ENCODE measurements at places on chromosomes 11 and 22. TPM values are rescaled to one million over a fixed set of nuclear protein-coding genes. Genes with fewer than 3 reads are reported as not detected.

GRCh38 chr11:64368673-64369074 is 9.7 kb downstream of the RPS6KA4 start:
- H3K27me3 ChIP-seq = no peaks in the 10 kb centered on the region
- H3K4me3 ChIP-seq = no peak overlapping the region
- H3K36me3 ChIP-seq = peaks cover 29% of the 10 kb centered on the region
- no peak overlapping the region for H3K27ac ChIP-seq
- no peaks in the 10 kb centered on the region for H3K4me1 ChIP-seq

DNA sequence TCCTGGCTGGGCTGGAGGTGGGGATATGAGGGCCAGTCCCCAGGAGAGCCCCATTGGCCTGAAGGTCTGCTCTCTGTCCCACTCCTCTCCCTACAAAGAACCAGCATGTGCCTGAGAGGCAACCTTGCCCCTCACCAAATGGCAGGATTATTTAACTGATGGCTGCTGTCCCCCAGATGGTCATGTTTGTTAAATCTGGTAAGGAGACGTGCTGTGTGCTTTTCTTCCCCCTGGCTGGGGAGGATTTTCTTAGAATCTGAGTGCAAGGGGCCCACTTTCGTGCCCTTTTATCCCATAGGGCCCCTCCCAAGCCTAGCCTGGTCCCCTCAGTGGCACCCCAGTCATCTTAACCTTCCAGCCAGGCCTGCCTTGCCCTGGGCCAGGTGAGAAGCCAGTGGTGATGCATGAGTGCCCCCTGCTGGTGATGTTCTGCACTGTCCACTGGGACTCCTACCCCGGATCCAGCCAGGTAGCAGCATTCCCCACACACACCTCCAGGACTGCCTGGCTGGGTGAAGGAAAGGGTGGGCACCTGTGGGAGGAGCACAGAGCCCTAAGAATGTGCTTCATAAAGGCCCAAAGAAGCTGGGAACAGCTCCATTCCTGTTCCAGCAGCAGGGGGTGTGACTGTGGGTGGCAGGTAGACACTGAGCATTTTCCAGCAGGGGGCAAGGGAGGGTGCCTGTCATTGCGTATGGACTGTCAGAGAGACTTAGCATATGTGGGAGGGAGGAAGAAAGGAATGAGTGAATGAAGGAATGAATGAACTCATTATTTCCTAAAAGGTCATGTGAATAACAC is 28.9 kb downstream of the MFNG start:
- no peak overlapping the region for H3K4me3 ChIP-seq
- DNase-seq = peak; percentile 60
- no peak overlapping the region for H3K27ac ChIP-seq

DNA sequence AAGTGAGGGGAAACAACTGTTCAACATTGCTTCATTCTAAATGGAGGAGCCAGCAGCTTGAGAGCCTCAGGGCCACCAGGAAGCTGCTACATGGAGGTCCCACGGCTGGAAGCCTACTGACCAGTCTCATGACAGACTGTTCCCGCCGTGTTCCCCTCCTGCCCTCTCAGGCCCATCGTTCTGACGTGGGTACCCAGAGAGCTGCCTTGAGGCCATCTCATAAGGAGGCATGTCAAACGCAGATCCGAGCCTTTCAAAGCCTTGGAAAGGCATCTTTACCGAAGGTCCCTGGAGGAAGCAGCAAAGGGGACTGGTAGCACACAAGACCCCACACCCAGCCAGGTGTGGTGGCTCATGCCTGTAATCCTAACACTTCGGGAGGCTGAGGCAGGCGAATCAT is 8.3 kb upstream of the ARHGEF17 start:
- no peak overlapping the region for H3K4me3 ChIP-seq
- no peaks in the 10 kb centered on the region for H3K27me3 ChIP-seq
- no peak for DNase-seq
- H3K27ac ChIP-seq = no peak overlapping the region
- no peaks in the 10 kb centered on the region for H3K4me1 ChIP-seq

HBG1 gene
- not detected for total RNA-seq

GRCh38 chr22:21709688-21710087 is 25.9 kb downstream of the YPEL1 start:
- DNase-seq = no peak
- peaks cover 5% of the 10 kb centered on the region for H3K4me1 ChIP-seq
- H3K4me3 ChIP-seq = no peak overlapping the region
- no peaks in the 10 kb centered on the region for H3K27me3 ChIP-seq

CARD16 gene
- total RNA-seq = 4.3 TPM

- H3K36me3 ChIP-seq = no peaks in the 10 kb centered on the region
- H3K4me3 ChIP-seq = no peak overlapping the region
- no peak for DNase-seq
- no peaks in the 10 kb centered on the region for H3K27me3 ChIP-seq
- H3K27ac ChIP-seq = no peak overlapping the region
Measured at GRCh38 chr11:61516191-61516590, 7.6 kb downstream of the LRRC10B start.

GRCh38 chr22:28939394-28939793 is 56.0 kb downstream of the ZNRF3 start:
- no peaks in the 10 kb centered on the region for H3K36me3 ChIP-seq
- no peaks in the 10 kb centered on the region for H3K27me3 ChIP-seq
- peak overlapping the region; percentile 69 for H3K27ac ChIP-seq
- no peak for DNase-seq

Measured in thyroid gland (tissue), 4 donors.